ENCODE measurements at places on chromosomes 16 and 17.

- no peak for DNase-seq
Observed at GRCh38 chr16:66701026-66701425, 4.5 kb upstream of the CMTM4 start.

DNA sequence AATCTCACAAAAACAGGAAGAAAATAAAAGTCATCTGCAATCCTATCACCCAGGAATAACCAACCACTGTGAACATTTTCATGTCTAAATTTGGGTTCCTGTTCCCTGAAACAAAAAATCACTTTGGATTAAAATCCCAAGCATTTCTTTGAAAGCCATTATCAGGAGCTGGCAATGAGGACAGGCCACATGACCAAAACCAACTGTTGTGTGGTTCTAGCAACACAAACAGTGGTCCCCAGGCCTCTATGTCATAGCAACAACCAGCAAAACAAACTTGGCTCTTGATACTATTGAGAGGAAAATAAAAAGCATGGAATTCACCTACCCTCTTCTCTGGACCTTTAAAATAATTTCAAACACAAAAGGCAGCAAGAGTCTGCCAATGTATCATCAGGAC is 252.5 kb downstream of the SLC39A11 start:
- no peak for DNase-seq

DNA sequence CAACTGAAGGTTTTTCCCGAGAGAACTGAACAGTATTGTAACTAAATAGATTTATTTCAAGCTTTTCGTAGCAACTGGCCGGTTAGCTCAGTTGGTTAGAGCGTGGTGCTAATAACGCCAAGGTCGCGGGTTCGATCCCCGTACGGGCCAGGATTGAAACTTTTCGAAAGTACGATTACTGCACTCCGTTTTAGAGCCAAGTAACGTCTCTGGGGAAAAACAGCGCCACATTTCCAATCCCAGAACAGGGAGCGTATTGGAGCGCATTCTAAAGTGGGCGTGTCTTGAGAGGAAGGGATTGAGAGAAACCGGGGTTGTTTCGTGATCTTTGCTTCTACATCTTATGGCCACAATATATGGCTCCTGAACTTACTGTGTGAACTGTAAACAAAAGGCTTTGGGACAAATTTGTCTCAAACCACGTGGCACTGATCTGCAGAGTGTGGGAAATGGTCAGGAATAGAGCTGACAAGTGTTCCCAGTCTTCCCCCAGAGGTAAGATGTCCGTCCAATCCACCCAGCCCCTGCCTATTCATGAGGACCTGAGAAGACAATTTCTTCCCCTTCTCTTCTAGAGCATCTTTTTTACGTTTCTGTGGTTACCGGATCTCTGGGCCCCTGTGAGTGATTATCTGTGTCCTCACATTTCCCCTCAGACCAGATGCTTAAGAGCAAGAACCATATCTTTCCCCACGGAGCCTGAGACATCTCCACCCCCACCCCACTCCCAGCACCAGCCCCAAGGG is 2.3 kb downstream of the BORCS6 start:
- peak; percentile 93 for DNase-seq

DNA sequence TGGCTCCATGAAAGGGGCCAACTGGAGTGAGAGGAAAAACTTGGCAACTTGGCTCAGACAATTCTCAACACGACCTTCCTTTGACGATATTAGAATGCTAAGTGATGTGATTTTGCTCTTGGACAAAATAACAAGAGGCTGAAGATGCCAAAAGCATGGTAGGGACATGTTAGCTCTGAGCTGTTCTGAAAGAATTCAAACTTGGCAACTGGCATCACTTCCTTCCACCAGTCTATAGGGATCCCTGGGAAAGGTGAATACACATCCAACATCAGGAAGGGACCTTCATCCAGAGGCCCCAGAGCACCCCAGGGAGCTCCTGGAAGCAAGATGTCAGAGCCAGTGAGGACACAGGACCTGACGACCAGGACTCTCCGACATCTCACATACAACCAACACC is 4.3 kb downstream of the KRT37 start:
- no peak for DNase-seq

DNA sequence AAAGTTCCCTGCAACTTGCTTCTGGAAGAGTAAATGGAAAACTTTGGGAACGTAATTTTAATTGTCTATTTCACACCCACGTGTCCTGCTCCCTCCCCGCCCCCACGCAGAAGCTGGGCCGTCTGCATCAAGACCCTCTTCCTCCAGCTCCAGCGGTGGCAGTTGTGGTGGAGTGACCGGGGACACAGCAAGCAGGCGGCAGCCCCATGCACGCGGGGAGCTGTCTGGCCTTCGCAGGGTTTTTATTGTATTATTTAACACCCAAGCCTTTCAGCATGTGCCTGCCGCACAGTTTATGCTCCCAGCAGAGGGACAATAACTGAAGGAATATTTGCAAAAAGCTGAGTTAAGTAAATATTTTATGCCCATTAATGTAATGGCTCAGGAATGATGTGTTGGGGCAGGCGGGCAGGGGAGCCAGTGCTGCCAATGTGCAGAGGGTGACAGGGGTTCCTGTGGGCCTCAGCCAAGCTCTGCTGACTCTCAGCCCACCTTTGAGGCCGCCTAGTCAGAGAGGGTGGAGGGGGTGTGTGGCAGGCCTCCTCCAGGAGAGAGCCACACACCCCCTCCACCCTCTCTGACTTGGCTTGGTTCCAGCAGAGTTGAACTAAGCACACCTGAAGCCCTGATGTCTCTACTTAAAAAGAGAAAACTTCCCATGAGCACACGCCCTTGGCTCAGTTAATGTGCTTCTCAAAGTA is 32.4 kb upstream of the ENPP7 start:
- no peak for DNase-seq

DNA sequence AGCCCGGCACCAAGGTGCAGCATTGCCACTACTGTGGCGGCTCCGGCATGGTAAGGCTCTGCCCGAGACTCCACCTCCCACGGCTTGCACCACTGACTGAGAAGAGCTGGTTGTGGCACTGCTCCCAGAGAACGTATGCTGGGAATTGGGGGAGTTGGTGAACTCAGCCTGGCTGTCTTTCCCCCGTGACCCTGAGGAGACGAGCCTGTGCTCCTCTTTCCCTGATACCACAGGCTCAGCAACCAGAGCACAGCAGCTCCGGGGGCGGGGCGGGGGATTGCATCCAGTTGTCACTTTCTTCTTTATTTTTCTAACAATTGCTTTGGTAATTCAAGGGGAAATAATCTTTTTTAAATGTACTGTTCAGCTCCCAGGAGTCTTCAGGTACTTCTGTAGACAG is 16.7 kb downstream of the DNAJA3 start:
- DNase-seq, result no peak

- DNase-seq, result no peak
Observed at GRCh38 chr17:58176200-58176599, 9.4 kb downstream of the OR4D2 start.

- no peak for DNase-seq
Observed at GRCh38 chr16:86919078-86919477, 340.7 kb downstream of the FOXL1 start.

GRCh38 chr16:84922351-84923120 is 88.8 kb downstream of the ZDHHC7 start:
- DNase-seq, result no peak

DNA sequence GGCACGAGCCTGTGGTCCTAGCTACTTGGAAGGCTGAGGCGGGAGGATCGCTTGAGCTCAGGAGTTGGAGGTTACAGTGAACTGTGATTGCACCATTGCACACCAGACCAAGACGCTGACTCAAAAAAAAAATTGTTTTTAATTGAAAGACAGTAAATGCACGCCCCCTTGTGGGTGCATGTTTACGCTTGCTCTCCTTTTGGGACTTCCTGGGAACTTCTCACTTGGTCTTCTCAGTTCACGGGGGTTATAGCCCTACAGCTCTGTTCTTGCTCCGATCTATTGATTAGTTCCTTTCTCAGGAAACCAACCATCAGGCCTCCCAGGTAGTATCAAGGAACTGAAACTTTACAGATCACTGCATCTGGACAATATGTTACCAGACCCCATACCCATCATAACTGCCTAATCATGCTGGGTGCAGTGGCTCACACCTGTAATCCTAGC is 14.2 kb upstream of the RIPOR1 start:
- DNase-seq, result peak; percentile 78

DNA sequence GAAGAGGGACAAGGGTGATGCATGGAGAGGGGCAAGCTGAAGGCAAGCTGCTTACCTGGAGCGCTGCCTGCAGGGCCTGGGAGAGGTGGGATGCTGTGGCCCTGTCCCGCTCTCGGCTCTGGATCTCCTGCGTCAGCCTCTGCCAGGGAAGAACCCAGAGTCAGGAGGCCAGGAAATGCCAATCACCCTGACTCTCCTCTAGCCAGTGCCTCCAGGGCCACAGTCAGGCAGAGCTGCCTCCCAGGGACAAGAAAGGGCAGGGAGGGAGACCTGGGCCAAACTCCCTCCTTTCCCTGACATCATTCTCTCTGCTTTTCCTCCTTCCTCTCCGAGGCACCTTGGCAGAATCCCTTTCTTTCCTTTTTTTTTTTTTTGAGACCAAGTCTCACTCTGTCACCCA is 11.3 kb downstream of the CDK3 start:
- DNase-seq, result no peak

- DNase-seq, result no peak
Observed at GRCh38 chr16:62254847-62255246, 218.6 kb upstream of the CDH8 start.

DNA sequence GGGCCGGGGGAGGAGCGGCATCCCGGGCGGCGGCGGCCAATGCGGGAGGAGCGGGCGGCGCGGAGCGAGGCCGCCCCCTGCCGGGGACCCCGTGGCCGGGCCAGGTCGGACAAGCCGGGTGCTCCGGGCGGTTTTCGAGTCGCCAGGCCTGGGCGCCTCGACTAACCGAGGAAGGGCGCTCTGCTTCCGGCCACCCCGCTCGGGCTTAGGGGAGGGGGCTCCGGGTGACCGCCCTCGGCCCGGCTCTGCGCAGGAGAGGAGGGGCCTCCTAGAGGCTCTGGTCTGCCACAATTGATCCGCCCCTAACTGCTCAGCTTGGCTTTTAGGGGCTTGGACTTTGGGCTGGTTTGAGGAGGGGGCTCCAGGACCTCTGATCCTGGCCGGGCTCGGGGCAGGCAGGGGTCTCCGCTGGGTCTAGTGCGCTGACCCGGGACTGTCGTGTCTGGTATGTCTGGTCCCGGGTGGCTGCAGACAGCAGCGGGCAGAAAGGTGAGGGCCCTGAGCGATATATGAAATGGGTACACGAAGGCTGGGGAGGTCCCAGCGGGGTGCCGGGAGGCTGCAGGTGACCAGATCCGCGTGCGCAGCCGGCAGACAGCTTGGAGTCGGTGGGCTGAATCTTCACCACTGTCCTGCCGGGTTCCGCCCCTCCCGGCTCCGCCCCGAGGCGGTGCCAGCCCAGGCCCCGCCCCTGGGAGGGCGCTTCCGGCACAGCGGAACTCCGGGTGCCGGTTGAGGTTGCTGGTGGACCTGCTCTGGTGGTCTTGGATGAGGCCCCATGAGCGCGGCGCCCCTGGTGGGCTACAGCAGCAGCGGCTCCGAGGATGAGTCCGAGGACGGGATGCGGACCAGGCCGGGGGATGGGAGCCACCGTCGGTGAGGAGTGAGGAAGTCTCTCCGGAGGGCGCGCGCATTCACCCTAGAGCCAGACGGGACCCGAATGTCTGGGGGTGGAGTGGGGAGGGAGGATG is at the start of gene USB1:
USB1 (plus strand) TSS at position 702 of the 971 bp plus-strand sequence; CDS start at position 779, 77 bp downstream.
- DNase-seq, result peak; percentile 66

DNA sequence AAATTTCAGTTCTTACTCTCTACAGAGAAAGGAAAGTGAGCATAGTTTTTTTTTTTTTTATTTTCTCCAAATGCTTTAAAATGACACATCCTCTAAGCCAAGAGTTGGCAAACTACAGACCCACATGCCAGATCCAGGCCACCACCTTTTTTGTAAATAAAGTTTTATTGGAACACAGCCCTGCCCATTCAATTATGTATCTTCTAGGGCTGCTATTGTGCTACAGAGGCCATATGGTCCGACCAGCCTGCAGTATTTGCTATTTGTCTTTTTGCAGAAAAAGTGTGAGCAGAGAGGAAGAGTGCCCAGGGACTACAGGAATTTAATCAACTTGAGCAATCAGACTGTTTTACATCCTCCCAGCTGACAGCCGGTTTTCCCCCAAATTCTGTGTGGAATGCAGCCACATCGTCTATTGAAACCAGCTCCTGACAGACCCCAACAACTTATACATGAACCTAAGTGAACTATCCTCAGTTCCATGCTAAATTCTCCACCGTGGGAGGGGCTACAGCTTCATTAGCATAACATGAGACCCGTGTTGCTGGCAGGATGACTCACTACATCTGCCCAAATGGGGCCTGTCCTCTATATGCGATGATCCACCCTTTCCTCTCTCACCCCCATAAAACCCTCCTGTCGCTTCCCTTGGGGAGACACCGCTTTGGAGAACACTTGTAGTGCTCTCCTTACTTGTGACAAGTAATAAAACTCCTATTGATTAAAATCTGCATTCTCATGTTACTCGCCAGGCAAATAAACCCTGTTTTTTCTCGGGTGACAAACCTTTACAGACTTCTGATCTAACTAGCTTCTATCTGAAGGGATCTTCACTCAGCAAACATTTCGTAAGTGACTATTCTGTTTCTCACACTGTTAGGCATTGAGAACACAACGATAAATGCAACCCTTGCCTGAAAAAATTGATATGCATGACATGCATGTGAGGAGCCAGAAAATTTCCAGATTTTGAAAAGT is 149.4 kb upstream of the HS3ST3A1 start:
- no peak for DNase-seq

GRCh38 chr17:55794725-55795482 is 44.1 kb downstream of the PCTP start:
- DNase-seq, result no peak

GRCh38 chr16:58699151-58699550 is 14.6 kb upstream of the SLC38A7 start:
- no peak for DNase-seq

GRCh38 chr16:89547291-89547690 is 13.2 kb upstream of the RPL13 start:
- no peak for DNase-seq

DNA sequence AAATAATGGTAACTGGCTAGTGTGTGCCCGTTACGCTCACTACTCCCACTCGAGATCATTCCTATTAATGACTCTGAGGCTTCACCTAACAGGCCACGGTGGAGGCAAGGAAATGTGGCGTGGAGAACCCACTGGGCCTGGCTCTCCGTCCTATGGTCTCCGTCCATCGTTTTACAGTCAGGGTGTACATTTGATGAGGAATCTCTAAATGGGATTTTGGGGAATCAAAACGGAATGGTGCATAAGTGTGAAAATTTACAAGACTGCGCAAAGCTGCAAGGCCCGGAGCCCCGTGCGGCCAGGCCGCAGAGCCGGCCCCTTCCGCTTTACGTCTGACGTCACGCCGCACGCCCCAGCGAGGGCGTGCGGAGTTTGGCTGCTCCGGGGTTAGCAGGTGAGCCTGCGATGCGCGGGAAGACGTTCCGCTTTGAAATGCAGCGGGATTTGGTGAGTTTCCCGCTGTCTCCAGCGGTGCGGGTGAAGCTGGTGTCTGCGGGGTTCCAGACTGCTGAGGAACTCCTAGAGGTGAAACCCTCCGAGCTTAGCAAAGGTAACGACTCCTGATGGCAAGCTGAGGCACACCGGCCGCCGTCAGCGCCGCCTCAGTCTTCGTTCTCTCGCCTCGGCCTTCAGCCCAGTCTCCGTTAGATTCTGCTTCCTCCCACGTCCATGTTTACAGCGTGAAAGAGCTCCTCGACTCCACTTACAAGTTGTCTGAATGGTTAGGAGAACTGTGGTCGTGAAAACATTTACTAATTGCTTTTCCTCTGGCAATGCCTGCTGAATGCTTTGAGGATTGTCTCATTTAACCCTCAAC is at the start of gene RAD51C:
RAD51C (plus strand) TSS at position 364 of the 817 bp plus-strand sequence; CDS start at position 406, 42 bp downstream.
- peak; percentile 87 for DNase-seq
